EH (cell line): ENCODE measurements at places on chromosomes 13 and 19.

DNA sequence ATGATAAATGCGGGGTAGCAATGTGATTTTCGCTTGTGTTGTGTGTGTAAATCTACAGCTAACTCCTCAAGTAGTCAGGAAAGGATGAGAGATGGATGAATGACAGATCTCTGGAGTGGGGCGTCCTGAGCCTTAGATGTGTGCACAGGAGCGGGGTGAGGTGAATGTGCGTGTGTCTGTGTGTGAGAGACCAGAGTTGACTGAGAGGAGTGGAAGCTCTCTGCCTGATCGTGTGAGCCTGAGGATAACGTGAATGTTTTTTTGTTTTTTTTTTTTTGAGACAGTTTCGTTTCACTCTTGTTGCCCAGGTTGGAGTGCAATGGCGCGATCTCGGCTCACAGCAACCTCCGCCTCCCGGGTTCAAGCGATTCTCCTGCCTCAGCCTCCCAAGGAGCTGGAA, 805 bp downstream of the ZNF461 start:
- no peak for DNase-seq

GRCh38 chr19:12834566-12834943, at the start of gene RTBDN:
RTBDN (minus strand) TSS chr19:12834579; CDS start chr19:12829979, 4,600 bp downstream.
- no peak for DNase-seq

GRCh38 chr13:78884571-78884970, 225.6 kb upstream of the OBI1 start:
- DNase-seq, result no peak

DNA sequence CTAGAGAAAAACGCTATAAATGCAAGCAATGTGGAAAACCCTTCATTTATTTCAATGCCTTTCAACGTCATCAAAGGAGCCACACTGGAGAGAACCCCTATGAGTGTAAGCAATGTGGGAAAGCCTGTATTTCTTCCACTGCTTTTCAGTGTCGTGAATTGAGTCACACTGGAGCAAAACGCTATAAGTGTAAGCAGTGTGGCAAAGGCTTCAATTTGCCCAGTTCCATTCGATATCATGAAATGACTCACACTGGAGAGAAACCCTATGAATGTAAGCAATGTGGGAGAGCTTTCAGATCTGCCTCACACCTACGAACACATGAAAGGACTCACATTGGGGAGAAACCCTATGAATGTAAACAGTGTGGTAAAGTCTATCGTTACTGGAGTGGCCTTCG, 27.4 kb downstream of the ZNF20 start:
- DNase-seq, result no peak

- DNase-seq, result no peak
Measured at GRCh38 chr13:111969551-111970135, 97.3 kb upstream of the SOX1 start.

GRCh38 chr19:38046254-38047048, 139.4 kb downstream of the SIPA1L3 start:
- DNase-seq, result no peak

DNA sequence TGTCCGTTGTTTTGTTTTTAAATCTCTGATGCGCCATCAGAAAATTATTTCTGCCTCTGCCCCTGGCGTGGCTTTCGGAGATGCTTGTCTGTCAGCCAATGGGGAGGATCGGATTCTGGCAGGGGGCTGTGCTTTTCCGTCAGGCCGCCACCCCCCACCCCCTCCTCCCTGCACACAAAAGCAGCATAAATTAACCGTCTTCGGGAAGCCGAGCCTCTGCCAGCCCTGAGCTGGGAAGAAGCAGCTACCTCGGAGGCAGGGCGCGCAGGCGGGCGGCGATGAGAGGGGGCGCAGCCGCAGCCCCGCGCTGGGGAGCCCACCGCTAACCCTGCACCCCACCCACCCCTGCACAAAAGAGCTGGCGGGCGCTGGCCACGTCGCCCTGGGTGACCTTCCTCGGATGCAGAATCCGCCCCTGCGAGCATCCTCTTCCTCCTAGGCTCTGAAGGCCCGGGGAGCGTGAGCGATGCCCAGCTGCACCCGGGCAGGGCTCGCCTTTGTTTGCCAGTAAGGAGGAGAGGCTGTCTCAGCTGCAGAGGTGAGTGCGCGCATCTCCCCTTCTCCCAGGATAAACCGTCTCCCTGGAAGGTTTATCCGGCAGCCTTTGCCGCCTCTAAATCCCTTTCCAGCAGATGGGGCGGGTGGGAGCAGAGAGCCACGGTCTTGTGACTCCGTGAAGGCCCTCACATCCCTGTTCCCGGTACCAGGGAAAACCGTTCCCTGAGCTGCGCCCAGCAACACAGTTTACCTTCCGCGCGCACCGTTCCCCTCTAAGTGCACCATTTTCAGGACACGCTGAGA, at the start of gene ATCAY:
Gene ATCAY, plus strand, starts transcription at position 215 of the 801 bp plus-strand sequence. CDS start 5,083 bp downstream, outside the sequence.
- peak; percentile 31 for DNase-seq

GRCh38 chr13:72545030-72545719, 182.3 kb downstream of the MZT1 start:
- DNase-seq, result no peak

DNA sequence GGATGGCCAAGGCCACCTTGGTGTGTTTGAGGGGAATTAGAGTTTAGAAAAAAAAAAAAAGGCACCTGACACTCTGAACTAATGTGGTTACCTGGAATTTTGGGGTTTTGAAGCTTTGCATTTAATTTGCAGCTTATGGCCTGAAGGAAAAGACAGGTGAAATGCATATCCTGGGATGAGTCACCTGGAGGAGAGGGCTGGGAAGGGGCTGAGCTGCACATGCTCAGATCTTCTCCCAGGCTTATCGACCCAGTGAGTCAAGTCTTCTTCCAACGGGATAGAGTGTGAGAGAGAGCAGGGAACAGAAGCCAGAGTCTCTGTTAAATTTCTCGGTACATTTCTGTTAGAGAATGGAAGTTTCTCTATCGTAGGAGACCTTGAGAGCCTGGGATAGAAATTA, 29.7 kb upstream of the ALOX5AP start:
- no peak for DNase-seq

DNA sequence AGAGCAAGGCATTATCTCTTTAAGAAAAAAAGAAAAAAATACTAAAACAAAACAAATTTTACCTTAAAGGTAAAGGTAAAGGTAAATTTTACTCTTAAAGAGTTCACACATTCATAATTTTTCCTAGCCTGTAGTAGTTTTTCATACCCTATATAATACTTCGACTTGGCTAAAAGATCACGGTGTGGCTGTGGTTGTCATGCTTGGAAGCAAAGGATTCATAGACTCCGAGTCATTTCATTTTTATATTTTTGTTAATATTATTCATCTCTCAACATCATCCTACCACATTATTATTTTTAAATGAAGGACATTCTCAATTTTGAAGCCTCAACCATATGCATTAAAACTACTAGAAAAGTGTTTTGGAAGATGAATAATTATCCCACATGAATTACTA, 52.7 kb downstream of the PIBF1 start:
- no peak for DNase-seq

- peak; percentile 30 for DNase-seq
Measured at GRCh38 chr13:27309967-27310598, 39.5 kb downstream of the RASL11A start.

DNA sequence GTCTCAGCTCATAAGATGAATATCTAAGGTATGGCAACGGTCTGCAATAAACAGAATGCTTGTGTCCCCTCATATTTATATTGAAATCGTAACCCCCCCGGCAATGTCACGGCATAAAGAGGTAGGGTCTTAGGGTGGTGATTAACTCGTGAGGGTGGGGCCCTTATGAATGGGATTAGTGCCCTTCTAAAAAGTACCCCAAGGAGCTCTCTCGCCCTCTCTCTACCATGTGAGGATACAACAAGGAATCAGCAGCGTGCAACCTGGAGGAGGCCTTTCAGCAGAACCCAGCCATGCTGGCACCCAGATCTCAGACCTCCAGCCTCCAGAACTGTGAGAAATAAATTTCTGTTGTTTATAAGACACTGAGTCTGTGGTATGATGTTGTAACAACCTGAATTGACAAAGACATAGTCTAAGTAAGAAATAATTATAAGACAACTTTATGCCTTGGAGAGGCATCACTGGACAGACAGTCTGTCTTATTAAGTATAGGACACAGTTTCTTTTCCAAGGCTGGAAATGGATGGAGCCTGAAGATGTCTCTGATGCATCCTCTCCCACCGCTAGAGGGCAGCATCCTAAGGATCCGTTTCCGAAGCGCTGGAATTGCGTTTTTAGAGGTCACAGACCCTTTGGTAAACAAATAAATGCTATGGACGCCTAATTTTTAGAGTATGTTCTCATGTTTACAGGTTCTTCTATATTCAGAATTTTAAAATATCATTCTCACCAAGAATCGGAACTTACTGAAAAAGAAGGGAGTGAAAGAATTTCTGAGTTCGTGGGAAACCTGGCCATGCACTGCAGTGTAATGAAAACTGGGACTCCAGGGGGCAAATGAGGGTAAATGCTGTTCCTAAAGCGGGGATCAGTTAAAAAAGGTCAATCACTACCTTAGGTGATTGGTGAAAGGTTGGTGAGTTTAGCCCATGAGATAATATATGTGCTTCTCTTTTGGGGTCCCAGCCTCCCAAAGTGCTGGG, 13.3 kb upstream of the LEUTX start:
- peak; percentile 55 for DNase-seq

DNA sequence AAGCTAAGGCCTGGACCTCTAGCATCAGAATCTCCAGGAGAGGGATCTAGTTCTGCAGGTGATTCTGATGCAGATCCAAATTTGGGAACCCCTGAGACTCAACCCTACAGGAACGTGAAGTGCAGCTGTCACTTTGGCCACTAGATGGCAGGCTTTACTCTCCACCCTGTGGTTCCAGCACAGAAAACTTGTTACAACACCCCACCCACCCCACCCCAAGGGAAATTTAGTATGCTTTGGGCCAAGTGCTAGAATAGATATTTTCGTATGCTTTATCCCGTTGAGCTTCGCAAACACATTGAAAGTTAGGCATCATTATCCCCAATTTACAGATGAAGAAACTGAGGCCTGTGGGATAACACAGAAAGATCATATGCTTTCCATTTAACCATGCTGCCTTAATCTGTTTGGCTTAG, 232.0 kb downstream of the B3GLCT start:
- peak; percentile 54 for DNase-seq

DNA sequence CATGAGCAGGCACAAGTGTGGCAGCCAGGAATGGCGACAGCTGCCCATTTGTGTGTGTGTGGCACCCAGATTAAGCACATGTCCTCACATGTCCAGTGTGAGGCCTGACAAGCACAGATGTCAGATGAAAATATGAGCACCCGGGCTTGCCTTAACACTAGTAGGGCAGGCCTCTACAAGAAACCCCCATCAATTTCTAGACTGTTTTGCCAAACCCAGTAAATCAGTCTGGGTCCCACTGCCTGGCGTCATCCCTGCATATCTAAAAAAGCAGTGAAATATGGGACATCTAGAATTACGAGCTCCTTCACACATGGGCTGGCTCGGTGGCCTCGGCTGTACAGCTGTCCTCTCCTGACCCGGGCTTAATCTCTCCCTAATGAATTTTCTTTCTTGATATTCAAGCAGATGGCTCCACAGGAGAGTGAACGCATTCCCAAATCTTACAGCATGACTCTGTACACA, 432.7 kb downstream of the FOXO1 start:
- DNase-seq, result no peak

GRCh38 chr19:15419413-15420025, 731 bp upstream of the AKAP8L start:
- peak; percentile 25 for DNase-seq

GRCh38 chr13:114320065-114320464, 5.8 kb downstream of the CHAMP1 start:
- DNase-seq, result no peak

- no peak for DNase-seq
Measured at GRCh38 chr13:96632536-96633320, 361.5 kb downstream of the OXGR1 start.

DNA sequence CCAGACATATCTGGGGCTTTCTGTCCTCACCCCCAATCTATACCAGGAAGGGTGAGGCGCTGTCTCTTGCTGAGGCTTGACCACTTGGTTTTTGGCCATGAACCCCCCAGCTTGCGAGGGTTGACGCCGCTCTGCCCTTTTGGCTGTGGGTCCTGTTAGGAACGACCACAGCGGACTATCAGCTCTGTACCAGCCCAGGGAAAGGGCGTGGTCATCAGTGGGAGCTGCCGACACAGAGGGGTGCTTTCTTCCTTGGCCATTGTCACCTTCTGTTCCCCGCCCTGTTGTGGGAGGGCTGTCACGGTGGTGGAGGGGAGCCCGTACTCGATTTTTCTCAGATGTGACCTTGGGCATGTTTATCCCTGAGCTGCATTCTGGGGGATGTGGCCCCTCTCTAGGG, 5.7 kb downstream of the DCAF15 start:
- DNase-seq, result no peak

DNA sequence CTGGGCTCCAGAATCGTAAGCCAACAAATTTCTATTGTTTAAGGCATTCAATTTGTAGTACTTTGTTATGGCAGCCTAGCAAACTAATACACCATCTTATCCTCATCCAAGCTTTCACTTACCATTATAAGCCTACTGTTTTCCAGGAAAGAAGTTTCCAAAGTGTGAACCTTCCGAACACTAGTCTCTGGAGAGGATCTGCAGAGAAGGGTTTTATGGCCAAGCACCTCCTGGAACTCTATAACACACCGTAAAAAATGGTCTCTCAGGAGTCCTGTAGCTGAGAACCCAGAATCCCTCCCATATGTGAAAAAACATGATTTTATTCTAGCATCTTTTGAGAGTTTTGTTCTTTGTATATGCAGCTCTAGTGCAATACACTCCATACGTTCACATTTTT, 142.1 kb downstream of the POSTN start:
- DNase-seq, result no peak

- DNase-seq, result no peak
Measured at GRCh38 chr19:14197882-14198281, 8.1 kb downstream of the ADGRL1 start.

DNA sequence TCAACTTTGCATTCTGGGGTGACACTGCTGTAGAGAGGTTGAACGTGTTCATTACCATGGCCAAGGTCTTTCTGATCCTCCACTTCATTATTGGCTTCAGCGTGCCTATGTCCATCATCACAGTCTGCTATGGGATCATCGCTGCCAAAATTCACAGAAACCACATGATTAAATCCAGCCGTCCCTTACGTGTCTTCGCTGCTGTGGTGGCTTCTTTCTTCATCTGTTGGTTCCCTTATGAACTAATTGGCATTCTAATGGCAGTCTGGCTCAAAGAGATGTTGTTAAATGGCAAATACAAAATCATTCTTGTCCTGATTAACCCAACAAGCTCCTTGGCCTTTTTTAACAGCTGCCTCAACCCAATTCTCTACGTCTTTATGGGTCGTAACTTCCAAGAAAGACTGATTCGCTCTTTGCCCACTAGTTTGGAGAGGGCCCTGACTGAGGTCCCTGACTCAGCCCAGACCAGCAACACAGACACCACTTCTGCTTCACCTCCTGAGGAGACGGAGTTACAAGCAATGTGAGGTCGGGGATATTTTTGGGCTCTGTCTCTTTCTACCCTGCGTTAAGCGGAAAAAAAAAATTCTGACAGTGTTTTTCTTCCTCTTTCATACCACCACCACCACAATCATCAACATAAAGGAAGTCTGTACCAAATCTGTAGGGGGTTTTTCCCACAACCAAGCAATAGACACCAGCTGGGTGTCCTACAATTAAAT, 29.5 kb downstream of the FPR3 start:
- DNase-seq, result no peak

DNA sequence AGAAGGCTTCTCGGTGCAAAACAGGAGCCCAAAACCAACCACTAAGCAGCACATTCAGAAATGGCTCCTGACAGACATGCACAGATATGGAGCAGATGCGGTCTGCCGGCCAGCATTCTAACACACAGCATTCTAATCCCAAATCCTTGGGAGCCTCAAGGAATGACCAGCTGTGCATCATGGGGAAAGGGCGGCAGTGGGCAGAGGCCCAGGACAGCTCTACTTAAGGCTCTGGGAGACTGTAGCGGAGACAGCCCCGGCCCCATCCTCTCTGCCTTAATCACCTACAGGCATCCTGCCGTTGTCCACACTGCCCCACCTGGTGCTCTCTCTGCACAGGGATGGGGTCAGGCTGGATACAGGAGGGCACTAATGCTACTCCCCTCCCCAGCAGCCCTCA, 1016.0 kb downstream of the UQCRFS1 start:
- DNase-seq, result no peak
